Activated T-cell treated with anti-CD3 and anti-CD28 coated beads for 48 hours (primary cell): ENCODE measurements at places on chromosomes 2 and 18.

DNA sequence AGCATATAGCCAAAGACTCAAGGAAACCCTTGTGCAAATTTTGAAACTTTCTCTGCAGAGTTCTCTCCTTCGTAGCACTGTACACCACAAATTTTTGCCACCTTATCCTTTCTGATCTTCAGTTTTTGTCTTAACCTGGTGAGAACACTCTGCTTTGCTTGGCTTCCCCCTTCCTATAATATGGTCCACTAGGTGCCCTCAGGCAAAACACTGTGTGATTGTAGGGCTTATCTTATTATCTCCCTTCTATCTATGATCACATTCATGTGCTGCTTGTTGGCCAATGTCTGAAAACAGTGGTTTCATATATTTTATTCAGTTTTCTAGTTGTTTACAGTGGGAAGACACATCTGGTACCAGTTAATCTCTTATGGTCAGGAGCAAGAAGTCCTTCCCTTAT is 111.1 kb downstream of the MTX2 start:
- no peak for DNase-seq

DNA sequence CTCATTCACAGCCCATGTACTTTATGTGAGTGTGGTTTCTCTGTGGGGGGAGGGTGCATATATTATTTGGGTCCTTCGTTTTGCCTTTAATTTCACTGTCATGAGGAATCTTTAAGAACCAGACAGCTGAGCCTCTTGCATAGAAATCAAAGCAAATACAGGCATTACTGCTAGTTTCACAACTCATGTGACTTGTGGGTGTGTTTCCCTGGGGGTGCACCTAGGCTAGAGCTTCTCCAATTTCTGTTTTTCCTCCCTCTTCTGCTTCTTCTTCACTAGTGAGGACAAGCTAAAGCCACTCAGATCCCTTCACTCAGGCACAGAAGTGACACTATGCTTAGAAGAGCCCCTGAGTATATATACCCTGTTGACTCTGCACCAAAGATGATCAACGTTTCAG is 131.4 kb downstream of the ACOXL start:
- no peak for DNase-seq

- DNase-seq: no peak
These were observed 206.5 kb upstream of the NT5C1B start for GRCh38 chr2:18795906-18796305.

- DNase-seq: no peak
These were observed 24.6 kb downstream of the RTP5 start for GRCh38 chr2:241894056-241894641.

DNA sequence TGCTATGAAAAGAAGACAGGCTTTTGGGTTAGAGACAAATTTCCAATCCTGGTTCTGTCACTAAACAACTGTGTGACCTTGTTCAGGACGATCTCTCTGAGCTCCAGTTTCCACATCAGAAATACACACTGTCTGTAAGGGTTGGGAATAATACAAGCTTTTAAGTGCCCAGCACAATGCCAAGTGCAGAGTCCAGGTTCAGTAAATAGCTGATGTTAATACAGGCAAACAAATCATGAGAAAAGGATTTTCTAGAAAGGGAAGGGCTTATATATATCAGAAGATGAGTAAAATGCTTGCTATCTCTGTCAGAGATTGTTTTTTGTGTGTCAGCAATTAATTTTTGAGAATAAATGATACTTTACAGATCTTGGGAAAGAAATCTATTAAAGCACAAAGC is 388.3 kb downstream of the NBAS start:
- no peak for DNase-seq

- DNase-seq: no peak
These were observed 273.4 kb upstream of the SIX2 start for GRCh38 chr2:45282646-45283045.

GRCh38 chr18:74613381-74613780 is 15.7 kb downstream of the ZNF407 start:
- no peak for DNase-seq

DNA sequence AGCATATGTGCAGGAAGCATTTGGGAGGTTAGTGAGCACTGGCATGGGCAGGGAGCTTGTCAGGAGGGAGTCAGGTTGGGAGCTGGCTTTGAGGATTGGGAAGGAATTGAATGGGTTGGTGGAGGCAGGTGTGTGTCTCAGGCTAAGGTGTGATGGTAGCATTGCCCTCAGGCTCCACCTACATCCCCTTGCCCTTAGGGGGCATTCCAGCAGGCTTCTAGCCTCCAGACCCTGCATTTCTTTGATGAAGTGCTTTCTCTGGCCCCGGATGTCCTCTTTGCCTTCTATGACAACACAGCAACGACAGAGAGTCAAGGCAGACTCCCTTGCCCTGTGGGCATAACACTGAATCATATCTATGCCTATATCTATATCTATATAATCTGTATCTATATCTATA is 13.5 kb downstream of the RHBDD1 start:
- no peak for DNase-seq

- no peak for DNase-seq
These were observed 163.2 kb upstream of the NCK2 start for GRCh38 chr2:105581555-105581944.

DNA sequence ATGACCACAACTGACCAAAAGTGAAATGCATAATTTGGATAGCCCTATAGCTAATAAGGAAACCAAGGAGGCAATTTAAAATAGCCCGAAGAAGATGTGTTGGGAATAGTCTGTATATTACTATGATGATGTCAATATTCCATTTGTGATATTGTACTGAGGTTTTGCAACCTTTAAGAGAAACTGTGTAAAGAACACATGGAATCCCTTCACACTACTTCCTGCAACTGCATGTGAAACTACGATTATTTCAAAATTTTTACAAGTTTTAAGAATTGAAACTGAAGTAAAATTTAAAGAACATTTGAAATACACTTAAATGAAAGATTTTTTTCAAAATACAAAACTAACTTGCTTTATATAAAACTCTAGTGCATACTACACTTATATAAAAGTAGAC is 504.3 kb upstream of the ID2 start:
- DNase-seq: no peak

DNA sequence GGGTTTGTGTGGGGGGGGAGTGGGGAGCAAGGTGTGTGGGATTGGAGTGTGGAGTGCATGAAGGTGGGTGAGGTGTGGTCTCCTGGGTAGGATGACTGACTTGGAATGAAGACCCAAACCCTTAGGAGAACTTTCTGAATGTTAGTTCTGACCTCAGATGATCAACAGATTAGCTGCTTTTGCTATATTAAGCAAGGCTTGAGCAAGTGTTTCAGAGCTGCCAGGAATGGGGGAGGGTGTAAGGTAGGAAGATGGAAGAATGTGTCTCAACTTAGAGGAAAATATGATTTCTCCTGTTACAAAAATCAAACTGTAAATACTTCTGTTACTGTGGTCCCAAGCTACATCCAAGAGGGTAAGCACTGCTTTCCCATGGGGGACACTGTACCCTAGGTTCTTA is 273.6 kb downstream of the TGIF1 start:
- no peak for DNase-seq

DNA sequence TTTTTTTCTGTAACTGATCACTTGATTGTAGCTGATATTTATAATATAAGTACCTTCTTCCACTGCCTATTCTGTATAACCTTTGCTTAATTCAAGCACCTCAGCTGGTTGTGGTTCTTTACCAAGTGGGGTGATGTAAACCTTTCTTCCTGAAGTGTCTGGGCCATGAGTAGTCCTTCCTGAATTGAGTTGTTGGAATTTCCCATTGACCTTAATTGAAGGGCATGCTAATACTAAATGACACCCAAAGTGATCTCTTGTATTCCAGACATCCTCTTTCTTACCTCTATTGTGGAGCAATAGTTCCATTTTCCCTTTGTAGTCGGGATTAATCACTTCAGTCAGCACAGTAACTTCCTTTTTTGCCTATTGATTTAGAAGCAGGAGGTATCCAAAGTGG is 1496.8 kb upstream of the CELF4 start:
- DNase-seq: no peak

DNA sequence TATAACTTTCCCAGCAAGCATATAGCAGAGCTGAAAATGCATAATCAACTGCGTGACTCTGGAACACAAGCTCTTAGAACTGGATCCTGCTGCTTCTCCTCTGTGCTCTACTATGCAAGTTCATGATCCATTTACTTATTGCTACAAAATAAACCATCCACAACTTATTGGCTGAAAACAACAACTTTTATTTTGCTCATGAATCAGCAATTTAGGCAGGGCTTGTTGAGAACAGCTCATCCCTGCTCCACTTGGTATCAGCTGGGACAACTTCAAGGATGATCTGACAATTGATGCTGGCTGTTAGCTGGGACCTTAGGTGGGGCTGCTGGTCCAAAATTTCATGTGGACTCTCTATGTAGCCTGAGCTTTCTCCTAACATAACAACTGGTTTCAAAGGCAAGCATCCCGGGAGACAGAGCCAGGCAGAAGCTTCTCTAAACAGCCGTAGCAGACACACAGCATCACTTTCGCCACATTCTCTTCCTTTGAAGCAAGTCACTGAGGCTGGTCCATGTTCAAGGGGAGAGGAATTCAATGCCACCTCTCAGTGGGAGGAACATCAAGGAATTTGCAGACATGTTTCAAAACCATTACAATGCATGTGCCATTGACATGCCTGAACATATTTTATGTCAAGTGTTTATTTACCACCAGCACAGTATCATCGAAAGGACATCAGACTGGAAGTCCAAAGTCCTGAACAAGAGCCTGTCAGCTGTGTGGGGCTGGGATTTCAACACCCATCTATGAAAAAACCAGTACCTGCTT is 153.1 kb upstream of the PKDCC start:
- no peak for DNase-seq

DNA sequence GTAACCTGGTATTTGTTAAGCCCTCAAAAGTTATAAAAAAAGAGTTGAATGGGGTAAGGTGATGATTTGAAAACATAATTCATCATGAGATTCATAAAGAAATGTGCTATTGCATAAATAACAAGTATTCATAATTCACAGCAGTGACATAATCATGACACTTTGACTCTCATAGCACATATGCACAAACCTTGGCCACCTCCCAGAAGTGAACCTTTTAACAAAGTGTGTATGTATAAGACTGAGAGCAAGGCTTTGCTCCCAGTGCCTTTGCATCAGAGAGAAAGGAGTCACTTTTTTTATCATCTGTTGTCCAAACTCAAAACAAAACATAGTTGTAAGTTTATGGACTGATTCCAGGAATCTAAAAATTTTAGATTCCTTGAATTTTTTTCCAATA is 15.0 kb upstream of the HTR2B start:
- DNase-seq: no peak

- no peak for DNase-seq
These were observed 111.3 kb upstream of the TCF4 start for GRCh38 chr18:55699233-55699765.

GRCh38 chr2:24842081-24843050 is 49.1 kb downstream of the CENPO start:
- DNase-seq: no peak

GRCh38 chr2:226838722-226839121 is 2.9 kb downstream of the RHBDD1 start:
- DNase-seq: no peak

DNA sequence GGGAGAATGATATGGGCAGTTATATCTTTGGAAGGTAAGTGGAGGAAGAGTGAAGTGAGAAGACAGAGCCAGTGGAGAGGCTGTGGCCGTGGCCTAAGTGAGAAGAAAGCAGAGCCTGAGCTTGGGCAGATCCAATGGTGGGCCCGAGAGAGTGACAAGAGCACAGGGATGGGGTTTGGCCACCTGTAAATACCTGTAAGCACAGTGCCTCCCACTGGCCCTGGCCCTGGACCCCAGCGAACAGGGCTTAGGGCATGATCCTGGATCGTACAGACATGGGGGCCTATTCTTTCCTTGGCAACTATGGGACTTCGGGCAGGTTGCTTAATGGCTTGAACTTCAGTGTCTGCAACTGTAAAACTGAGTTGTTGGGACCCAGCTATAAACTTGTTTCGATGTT is 44.1 kb downstream of the MTCL1 start:
- no peak for DNase-seq

DNA sequence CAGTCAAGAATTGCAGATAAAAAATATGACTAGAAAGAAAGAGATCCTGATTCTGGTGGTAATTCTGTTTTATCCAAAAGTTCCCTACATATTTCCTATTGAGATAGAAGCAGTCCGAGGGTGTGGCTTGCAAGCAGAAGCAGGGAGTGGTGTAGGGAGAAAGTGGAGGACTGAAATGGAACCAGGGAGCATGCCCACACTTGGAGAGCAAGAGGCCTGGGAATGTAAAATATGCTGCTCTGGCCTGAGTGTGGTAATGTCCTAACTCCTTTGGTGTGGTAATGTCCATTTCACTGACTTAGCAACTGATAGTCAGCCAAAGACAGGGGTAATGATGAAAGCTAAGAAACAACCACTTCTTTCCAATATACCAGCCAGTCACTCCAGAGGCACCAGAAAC is 30.1 kb upstream of the FMNL2 start:
- DNase-seq: no peak

GRCh38 chr2:186551323-186552050 is 38.4 kb upstream of the ITGAV start:
- DNase-seq: no peak

DNA sequence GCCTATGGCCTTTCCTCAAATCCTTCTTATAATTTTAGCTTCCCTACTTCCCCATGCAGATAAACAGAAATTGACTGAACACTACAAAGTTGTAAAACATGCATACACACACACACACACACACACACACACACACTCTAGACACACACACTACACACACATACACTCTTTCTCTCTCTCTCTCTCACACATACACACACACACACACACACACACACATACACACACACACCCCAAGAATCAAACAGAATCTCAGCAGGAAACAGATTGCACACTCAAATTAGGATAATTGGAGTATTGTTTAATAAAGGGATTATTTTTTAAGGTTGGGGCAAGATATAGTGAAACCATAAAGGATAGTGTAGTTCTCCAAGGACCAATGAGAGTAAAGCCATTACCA is 152.2 kb upstream of the SP5 start:
- DNase-seq: no peak

GRCh38 chr2:5215989-5216607 is 476.1 kb upstream of the SOX11 start:
- DNase-seq: no peak

DNA sequence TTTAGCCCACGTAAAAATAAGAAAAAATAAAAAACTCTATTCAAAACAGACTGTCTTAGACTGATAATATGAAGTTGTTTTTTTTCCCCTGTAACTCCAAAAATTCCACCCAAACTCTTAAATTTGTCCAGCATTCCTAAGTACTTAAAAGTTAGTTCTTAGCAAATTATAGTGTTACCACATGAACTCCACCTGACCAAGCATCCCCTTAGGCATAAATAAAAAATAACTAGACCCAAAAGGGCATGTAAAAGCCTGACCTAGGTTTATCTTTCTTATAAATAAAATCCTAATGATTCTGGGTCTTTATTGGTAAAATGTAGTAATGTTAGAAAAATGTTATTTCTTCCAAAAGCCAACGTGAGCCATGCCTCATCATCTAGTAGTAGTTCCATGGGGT is 54.3 kb downstream of the TTC21B start:
- DNase-seq: no peak

GRCh38 chr18:22349966-22350365 is 67.7 kb downstream of the CTAGE1 start:
- no peak for DNase-seq
